ENCODE measurements at places on chromosomes 2 and 18. TPM values are rescaled to one million over a fixed set of nuclear protein-coding genes. Genes with fewer than 3 reads are reported as not detected.

GRCh38 chr18:75211953-75212750 lies 1.6 kb downstream of the TSHZ1 start:
- DNase-seq, result peak; percentile 66

DNA sequence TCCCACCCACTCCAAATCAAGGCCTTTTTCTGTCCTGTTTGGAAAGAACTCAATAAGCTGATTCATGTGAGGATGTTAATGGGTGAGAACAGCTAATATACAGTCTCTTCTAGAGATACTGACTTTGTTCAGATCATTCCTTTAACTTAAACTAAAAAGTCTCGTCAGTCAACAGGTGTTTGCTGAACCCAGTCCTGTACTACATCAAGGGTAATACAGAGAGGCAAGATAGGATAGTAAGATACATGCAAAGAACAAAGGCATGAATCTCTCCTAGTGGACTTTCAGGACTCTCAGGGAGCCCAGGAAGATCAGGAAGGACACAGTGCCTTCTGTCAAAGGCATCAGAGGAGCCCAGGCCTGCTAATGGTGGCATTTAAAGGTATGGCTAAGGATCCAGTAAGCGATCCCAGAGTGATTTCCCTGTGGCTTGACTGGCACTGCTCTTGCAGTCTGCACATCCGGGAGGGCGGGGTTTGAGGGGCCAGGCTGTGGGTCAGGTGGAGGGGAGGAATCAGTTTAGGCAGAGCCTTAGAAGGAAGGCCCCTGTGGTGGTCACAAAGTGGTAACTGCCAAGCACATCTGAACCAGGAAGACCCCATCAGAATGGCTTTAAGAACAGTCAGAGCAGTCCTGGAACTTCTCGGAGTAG lies 54.0 kb downstream of the EPAS1 start:
- no peak for DNase-seq

DNA sequence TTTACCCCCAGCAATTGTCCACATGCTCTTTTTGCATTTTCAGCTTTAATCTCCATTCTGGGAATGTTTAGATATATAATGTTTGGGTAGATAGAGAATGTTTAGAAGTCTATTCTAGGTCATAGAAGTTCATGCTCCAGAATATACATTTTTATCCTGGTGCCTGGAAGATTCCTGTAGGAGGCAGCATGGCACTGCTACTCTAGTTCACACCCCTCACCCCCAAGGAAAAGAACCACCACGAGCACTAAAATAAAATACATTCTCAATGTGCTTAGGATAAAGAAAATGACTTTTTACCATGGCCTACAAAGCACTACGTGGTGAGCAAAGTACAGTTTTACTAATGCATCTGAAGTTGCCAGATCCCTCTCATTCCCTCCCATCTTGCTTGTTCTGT lies 53.8 kb downstream of the MYO1B start:
- DNase-seq, result no peak

DNA sequence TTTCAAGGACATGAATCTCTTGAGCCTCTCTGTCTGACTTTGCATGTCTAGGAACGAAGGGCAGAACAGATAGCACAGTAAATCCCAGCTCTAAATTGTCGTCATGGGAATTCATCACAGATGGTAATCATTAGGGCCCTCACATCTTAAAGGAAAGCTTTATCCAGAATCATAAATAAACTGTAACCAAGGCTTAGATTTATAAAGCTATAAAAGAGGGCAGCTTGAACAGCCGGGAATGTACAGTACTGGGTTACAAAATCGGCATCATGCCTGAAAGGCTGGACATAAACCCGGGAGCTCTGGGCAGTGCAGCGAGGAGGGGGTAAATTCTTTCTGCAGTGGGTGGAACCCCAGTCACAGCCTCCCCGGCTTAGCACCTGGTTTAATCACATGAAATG lies 144.4 kb downstream of the GFPT1 start:
- DNase-seq, result peak; percentile 63

DNA sequence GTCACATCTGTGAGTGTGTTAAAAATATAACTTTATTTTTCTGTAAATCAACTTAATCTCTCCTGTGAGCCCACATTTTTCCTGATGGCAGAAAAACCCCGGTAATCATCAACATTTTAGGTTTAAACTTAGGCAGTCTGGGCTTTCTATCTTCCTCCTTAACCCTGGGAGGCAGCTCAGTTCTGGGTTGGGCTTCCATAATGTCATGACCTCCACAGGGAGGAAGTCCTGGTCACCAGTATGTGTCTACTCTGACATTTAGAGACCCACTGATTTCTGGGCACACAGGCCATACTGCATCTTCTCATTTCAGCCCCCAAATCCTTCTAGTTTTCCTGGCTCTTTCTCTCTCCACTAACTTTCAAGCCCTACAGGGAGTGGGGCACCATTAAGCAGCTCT lies 181.2 kb downstream of the DYSF start:
- DNase-seq, result no peak

GRCh38 chr18:76491776-76492668 lies 3.0 kb downstream of the ZNF516 start:
- DNase-seq, result no peak

DNA sequence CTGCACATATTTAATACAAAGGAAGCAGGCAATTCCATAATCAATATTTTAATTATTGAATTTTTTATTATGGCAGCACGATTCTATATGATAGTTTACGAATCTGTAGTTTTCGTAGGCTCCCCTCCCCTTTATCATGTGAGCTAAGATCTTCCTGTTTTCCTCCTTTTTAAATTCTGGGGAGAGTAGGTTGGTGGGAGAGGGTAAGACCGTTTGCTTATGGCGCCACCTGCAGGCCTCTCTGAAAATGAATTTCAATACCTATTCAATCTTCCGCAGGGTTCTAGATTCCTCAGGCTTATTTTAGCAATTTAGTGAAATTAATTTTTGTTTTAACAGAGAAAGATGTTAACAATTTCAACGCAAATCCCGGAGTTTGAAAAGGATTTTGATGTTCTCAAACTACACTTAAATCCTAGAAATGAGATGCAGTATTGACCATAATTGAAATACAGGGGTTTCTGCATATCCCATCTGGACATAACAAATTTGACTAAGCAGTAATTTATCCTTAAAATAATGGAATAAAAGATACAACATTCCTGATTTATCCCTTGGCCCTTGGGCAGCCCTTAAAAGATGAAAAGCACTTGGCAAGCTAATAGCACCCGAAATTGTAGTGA lies 12.8 kb upstream of the GBX2 start:
- no peak for DNase-seq

GRCh38 chr18:47795434-47795814 lies 135.0 kb downstream of the SMAD2 start:
- DNase-seq, result peak; percentile 28

DNA sequence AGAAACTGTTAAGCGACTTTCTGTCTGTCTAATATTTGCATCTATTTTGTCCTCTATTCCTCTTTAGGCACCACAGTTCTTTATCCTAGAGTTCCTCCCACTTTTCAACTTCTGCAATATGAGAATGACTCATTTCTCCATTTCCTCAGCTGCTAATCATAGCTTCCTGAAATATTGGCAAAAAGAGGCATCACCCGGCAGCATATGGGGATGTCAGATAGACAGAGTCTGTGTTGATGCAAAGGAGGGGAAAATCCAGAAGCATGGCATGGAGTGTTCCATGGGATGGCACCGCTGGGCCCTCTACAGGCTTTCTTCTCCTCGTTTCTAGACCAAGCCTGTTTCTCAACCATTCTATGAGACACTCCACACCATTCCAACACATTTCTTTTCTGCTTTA lies 93.4 kb downstream of the DOCK10 start:
- no peak for DNase-seq

DNA sequence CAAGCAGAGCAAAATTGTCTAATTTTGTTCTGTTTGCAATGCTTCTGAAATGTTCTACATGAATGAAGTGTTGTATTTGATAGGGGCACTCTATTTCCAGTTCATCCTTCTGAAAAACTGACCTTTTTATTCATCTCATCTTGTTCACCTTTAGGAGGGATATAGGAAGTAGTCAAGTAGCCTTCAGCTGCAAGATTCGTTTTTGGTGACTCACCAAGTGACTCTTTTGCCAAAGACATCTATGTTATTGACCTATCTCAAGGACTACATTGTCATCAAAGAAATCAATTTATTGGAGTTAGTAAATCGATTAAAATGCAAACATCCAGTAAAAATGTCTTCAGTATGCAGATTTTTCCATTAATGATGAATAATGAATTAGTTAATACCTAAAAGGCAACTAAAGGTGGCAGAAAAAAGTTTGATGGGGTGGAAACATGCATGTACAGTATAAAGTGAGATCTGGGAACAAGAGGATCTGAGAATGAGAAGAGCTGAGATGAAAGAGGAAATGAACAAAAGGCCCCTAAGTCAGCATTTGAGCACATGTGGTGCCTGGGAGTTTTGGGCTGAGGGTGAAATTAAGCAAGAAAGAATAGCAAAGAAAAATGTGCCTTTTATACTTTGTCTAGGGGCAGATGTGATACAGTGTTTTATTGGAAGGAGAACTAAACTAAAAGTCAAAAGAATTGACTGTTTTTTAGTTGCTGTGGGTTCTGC lies 255.1 kb upstream of the LINC00305 start:
- DNase-seq, result no peak

DNA sequence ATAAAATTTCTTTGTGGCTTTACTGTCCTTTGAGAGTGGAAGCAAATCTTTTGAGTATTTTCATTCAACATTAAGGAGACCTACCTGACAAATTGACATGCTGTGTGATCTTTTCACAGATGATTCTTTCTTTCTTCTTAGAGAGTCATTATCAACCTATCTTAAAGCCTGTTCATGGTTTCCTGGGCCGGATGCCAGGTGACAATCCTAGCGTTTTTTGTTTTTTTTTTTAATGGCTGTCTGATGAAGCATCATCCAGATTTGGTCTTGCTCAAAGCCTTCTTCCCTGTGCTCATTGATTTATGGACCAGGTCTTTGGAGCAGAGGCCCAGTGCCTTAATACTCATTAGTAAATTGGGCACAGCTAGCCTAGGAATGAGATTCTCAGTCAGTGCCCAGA lies 9.8 kb upstream of the MGAT5 start:
- no peak for DNase-seq

DNA sequence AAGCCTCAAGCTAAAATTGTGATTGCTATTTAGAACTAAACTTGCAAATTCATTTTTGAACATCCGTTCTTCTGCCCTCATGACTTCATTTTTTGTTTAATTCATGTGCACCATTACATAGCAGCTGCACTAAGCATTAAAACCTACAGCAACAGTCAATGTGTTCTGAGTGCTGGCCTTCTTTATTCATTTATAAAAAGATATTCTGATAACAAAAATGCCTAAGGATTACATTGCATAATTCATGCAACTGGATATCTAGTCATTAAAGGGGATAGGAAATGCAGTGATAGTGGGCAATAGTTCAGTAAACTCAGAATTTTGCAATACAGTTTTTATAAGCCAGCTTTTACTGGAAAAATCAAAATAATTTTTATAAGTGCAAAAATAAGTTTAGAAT lies 294.4 kb upstream of the EPC2 start:
- DNase-seq, result no peak

DNA sequence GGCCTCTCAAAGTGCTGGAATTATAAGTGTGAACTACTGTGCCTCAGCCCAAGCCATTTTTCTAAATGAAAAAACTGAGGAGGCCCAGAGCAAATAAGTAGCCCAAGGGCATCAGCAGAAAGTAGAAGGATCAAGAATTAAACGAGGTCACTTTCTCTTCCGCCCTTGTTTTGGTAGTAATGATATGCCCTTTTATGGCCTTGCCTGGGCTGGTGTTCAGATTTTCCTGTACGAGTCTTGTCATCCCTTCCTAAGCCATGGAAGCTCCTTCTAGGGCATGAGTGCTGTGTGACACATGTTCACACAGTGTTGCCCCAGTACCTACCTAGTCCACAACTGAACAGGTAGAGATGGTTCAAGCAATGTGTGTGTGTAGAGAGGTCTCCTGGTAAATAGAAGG lies 6.6 kb downstream of the HPCAL1 start:
- no peak for DNase-seq

DNA sequence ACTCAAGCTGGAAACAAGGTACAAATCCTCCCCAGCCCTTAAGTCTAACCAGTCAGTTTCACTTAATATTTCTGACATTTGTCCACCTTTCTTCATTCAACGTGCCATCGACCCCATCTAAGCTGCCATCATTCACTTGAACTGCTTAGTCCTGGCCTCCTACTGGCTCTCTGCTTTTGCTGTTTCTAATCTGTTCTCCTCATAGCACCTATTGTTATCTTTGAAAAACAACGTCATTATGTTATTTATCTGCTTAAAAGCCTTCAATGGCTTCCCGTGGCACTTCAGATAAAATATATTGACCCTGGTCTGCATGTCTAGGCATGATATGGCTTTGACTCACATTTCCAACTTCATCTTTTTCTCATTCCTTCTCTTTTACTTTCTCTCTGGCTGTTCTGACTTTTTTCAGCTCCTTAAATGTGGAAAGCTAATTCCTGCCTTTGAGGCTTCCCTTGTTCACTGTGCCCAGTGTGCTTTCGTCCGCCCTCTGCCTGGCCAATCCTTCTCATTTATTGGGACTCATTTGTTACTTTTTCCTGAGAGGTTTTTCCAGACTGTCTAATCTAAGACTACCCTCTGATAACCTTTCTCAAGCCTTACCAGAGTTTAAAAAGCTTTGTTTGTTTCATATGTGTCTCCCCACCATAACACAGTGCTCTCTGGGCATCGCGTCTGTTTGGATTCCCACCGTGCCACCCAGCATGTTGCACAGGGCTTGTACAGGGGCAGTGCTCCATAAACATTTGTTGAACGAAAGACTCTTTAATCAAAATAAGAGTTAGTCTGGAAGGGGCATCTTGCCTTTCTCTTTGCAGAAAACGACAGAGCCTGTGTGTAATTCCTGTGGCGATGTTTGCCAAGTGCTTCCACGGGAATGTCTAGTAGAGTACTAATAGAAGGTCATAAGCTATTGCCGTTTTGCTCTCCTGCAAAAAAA lies 183.9 kb downstream of the FMNL2 start:
- DNase-seq, result no peak

GRCh38 chr2:150475479-150476250 lies 11.8 kb downstream of the RND3 start:
- no peak for DNase-seq

DNA sequence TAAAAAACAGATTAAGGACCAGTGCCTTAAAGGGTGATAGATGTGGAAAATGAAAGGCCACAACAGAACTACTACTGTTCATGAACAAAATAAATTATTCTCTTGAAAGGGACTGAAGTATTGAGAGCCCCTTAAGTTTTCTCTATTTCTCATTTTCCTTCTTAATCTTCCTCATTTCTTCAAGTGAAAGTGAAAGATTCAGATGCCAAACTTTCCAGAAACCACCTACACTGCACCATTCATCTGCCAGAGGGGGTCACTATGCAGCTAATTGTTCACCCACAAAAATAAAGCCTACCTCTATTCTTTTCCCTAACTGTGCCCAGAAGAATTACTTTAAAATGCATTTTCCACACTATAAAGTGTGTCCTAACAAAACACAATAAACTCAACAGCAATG lies 140.1 kb downstream of the NR4A2 start:
- DNase-seq, result no peak

DNA sequence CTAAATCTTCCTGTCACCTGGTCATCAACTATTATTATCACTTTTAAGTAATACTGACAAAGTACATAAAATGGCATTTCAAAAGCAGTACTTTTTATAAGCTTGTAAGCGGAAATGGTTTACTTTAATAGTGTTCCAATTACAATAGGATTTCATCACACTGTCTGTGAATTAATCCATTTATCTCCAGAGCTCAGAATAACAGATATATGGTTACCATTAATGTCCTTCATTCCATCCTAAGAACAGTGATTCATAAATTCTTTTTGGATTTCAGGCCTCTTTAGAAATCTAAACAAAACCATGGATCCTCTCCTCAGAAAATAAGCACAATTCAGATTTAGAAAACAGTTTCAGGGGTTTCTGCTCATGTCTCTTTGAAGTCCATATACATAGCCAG lies 68.4 kb downstream of the PID1 start:
- DNase-seq, result no peak

Gene ASB18
- 12.7 TPM for polyA plus RNA-seq

Gene DYNC2LI1
- polyA plus RNA-seq, result 20.4 TPM

Gene RGPD3
- 0.11 TPM for polyA plus RNA-seq
